Renal cortex interstitium (tissue), 15 donors: ENCODE measurements at places on chromosomes 12 and 14.
A peak's percentile ranks its signal among the peaks of the same experiment; 100 is the strongest.

DNA sequence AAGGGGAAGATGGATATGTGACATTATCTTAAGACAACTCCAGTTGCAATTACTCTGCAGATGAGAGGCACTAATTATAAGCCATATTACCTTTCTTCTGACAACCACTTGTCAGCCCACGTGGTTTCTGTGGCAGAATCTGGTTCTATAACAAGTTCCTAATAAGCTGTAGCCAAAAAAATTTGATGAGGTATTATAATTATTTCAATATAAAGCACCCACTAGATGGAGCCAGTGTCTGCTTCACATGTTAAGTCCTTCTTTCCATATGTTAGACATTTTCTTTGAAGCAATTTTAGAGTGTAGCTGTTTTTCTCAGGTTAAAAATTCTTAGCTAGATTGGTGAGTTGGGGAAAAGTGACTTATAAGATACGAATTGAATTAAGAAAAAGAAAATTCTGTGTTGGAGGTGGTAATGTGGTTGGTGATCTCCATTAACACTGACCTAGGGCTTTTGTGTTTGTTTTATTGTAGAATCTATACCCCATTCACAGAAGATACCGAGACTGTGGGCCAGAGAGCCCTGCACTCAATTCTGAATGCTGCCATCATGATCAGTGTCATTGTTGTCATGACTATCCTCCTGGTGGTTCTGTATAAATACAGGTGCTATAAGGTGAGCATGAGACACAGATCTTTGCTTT is 36.9 kb downstream of the PSEN1 start:
- peak; percentile 15 for DNase-seq

- peak; percentile 38 for DNase-seq
Observed at GRCh38 chr14:80055667-80056496, 155.4 kb downstream of the DIO2 start.

- DNase-seq: no peak
Observed at GRCh38 chr14:24958271-24958670, 91.7 kb downstream of the STXBP6 start.

DNA sequence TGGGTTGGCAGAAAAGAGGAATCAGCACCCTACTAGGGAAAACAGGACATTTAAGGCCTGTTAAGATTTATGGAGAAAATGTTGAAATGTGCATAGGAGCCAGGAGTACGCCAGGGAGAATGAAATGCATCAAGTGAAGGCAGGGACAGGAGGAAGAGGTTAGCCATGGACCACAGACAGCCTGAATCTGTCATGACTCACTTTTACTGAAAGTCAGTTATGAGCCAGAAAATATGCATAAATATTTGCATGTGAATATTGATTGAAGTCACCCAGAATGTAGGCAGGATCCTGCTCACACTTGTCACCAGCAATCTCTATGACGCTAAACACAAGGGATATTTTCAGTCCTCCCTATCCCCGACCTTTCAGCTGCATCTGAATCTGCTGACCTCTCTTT is 25.1 kb upstream of the CDK17 start:
- DNase-seq: no peak
